ENCODE measurements at places on chromosomes 2 and 18.

DNA sequence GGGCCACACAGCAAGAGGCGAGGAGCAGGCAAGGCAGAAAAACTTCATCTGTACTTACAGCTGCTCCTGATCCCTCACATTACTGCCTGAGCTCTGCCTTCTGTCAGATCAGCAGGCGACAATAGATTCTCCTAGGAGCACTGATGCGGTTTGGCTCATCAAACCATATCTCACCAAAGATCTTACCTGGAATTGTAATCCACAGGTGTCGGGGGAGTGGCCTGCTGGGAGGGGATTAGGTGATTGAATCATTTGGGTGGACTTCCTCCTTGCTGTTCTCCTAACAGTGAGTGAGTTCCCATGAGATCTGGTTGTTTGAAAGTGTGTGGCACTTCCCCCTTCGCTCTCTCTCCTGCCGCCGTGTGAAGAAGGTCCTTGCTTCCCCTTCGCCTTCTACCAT, 647.3 kb downstream of the SOCS6 start:
- no peak for DNase-seq

DNA sequence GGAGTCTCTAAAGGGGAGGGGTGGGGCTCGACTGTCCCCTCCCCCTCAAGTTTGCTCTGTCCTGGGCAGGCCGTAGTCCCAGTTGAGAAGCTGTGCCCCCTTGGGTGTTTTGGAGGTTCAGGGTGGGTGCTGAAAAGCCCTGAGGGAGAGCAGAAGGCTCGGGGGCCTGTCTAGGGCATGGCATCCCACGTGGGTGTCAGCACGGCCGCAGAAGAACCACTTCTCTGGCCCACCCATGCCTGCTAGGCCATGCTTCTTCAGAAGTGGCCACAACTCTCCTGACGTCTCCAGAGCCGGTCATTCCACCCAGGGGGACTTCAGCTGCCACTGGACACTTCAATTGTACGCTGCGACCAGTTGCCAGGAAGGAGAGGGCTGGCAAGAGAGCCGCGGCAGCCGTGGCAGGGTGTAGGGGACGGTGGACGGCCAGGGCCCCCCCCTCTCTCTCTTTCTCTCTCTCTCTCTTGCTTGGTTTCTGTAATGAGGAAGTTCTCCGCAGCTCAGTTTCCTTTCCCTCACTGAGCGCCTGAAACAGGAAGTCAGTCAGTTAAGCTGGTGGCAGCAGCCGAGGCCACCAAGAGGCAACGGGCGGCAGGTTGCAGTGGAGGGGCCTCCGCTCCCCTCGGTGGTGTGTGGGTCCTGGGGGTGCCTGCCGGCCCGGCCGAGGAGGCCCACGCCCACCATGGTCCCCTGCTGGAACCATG, at the start of gene INPP5D:
Gene INPP5D (plus strand): TSS at position 546 of the 704 bp plus-strand sequence. CDS start 137 bp downstream, at position 683.
- DNase-seq, result peak; percentile 50

GRCh38 chr2:200373231-200373630, 66.7 kb downstream of the SPATS2L start:
- no peak for DNase-seq

- DNase-seq, result no peak
Observed at GRCh38 chr2:230011617-230012016, 57.1 kb downstream of the SLC16A14 start.

- DNase-seq, result no peak
Observed at GRCh38 chr2:171309455-171310286, 124.1 kb downstream of the METTL8 start.

- DNase-seq, result no peak
Observed at GRCh38 chr2:74947703-74948102, 10.7 kb upstream of the POLE4 start.

GRCh38 chr2:149023091-149023490, 15.4 kb upstream of the LYPD6B start:
- DNase-seq, result no peak

All from stimulated activated CD4-positive, alpha-beta T cell treated with anti-CD3 and anti-CD28 coated beads, Interleukin-1b, Interleukin-23, amount 100 ng/mL, for 24 hours (primary cell).